Astrocyte of the spinal cord (primary cell): ENCODE measurements at places on chromosomes 1 and 21.

- peak; percentile 25 for DNase-seq
Observed at GRCh38 chr1:68201546-68202238, 30.6 kb downstream of the WLS start.

GRCh38 chr1:244449936-244450508, 1.7 kb downstream of the ADSS2 start:
- DNase-seq: no peak

DNA sequence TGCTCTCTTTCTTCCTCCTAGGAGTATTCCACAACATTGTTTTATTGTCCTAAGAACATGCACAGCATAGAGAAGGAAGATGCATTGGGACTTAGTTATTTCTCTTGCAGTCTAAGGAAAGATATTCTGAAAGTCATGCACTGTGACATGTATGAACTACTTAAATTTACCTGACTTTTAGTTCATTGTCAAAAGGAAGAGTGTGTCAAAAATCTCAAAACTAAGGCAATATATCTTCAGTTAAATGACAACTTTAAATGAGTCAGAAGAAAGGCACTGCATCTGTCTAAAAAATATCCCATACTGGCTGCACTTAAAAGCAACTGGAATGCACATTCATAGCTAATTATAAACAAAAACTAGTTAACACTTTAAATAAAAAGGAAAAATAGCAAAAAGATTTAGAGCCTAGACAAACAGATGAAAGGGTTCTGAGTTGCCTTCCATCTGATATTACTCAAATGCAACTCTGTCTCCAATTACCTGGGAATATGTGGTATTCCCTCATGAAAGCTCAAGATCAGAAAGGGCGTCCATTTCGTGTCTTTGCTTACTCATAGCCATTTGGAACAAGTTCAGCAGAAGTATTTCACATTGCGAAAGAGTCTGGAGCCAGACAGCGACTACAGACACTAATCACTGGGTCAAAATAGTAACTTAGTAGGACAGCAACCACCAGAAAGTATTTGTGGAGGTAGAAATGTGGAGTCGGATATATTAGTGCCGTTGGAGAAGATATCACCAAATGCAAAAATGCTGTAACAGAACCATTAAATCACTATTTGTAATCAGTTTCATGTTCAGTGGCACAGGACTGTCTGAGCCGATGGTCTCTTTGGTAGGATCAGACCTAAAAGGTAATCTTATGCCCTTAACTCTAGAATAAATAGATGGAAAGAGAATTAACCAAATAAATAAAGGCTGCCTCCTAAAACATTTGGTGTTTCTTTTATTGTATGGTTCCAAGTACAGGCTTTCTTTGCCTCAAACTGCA, 225.7 kb downstream of the GREM2 start:
- peak; percentile 92 for DNase-seq

- no peak for DNase-seq
Observed at GRCh38 chr1:21289700-21290545, at the start of gene ECE1. Gene ECE1, minus strand, starts transcription at chr1:21290463. Its CDS starts 49 bp downstream, at chr1:21290414.
